Activated CD4-positive, CD25-positive, alpha-beta regulatory T cell (primary cell): ENCODE measurements at places on chromosomes 4 and X.

GRCh38 chr4:165332502-165332901, 5.0 kb downstream of the MSMO1 start:
- no peak for DNase-seq

DNA sequence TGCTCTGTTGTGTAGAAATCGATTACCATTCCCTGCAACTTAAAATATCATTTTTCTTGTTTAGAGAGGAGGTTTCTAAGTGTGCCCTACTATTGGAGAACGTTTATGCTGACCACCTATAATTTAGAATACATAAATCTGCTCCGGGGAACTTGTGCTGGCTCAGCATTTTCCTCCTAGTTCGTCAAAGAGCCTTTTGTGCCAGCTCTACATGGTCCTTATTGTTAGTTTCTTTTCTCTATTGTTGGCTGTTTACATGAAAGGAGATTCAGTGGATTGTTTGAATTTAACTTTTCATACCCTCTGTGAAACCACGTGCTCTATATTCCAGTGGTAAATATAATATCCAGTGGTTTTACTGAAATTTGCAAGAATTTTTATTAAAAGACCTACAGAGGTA, 53.4 kb upstream of the ATP8A1 start:
- no peak for DNase-seq

GRCh38 chr4:106022454-106022853, 127.2 kb downstream of the NPNT start:
- no peak for DNase-seq

- no peak for DNase-seq
These were observed 119.1 kb upstream of the ETNPPL start for GRCh38 chr4:108881986-108882385.

GRCh38 chrX:138775517-138775916, 64.0 kb upstream of the FGF13 start:
- DNase-seq: no peak

DNA sequence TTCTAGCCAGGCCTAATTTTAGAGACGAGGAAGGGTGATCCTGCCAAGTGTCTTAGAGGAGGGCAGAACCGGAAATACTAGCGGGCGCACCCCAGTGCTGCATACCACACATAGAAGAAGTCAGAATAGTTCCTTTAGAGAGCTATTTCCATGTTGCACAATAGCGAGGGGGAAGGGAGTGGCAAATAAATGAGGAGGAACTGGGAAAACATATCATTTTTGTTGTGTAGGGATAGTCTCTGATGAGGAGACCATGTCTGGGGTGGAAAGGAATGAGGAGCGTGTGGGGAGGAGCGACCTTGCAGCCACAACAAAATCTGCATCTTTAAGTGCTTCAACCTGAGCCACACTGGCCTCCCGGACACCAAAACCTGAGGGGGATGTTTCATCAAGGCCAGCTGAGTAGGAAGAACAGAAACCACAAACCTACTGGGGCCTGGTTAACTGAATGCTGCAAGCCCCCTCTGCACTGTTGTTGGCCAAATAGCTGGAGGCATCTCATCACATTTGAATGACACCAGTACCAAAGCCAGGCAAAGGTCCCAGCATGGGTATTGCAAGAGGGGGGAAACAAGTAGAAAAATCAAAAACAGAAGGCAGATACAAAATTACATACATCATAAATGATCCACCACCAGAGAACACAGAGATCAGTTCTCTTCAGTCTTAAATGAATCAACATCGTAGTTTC, 26.7 kb upstream of the C1QTNF7 start:
- DNase-seq: no peak

GRCh38 chr4:186297013-186297645, 31.1 kb downstream of the F11 start:
- DNase-seq: no peak

- no peak for DNase-seq
These were observed 51.2 kb upstream of the C1QTNF7 start for GRCh38 chr4:15376594-15376993.

DNA sequence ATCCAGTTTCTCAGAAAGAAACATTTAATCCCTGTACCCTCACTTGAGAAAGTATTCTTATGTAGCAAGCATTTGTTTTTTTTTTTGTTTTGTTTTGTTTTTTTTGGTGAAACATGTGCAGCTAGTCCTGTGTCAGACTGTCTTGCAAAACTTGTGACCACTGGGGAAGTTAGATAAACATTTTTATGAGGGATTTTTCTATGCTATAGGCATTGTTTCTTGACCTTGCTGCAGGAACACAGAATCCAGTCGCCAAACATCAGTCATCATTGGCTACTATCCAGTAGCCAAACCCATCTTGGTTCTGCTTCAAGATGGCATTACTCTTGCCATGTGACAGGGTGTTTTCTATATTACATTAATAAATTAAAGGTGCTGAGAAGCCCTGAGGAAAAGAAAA, 7.7 kb upstream of the MAPK10 start:
- no peak for DNase-seq

DNA sequence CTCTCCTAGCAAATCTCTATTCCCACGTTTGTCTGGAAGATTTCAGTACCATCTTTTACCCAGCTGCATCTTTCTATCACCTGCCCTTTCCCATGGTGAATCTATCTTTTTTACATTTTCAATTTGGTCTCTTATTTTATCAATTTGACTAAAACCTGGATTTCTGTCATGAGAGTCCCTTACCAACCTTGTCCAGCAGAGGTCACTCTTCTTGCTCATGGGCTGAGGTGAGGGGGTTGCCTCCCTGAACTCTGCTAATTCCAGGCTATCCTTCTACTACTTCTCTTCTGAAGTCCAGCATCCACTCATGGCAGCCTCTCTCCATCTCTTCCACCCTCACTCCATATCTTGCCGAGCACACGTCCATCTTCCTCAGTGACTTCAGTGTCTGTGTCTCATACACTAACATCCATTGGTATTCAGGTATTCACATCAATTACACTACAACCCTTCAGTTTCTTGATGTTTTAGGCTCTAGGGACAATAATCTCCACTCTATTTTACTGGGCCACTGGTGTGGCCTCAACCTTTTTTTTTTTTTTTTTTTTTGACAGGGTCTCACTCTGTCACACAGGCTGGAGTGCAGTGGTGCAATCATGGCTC, 17.8 kb upstream of the ZNF827 start:
- no peak for DNase-seq

DNA sequence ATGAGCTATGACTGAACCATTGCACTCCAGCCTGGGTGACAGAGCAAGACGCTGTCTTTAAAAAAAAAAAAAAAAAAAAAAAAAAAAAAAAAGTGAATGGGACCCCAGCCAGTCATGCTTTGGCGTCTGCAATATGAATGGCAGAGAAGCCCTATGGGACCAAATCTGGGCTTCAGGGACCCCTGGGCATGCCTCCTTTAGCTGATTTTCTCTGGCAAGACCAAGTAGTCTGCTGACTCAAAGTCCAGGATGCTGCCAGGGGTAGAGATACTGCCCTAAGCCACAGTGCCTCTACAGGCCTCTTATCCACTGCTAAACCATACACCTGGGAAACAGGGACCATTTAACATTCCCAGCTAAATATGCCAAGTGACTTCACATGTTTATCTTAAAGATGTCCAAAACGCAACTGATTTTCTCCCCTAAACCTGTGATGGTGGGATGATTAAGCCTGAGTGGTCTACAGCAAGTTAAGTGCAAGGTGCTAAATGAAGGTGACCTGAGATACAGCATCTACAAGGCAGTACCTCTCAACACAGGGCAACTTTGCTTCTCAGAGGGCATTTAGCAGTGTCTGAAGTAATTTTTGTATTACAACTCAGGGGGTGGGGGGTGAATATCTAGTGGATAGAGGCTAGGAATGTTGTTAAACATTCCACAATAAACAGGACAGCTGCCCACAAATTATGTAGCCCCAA, 5.8 kb downstream of the RPS4X start:
- no peak for DNase-seq

DNA sequence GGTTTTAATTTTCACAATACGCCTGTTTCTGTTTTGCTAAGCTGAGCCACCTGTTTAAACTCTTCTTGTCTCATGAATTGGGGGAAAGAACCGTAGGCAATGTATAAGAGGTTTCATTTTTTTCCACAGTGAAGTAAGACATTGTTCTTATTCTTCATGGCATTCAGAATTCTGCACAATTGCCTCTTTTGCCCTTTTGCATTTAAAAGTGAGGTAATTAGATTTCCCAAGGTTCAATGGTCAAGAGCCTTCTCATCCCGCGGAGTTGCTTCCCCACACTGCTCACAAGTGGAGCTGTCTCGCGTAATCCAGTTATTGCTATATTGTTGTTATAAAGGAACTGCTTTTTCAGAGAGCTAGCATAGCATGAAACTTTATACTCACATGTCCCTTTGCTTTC, 90.9 kb upstream of the SPRY1 start:
- DNase-seq: no peak

- no peak for DNase-seq
These were observed 118.8 kb downstream of the GATB start for GRCh38 chr4:151641983-151642382.

DNA sequence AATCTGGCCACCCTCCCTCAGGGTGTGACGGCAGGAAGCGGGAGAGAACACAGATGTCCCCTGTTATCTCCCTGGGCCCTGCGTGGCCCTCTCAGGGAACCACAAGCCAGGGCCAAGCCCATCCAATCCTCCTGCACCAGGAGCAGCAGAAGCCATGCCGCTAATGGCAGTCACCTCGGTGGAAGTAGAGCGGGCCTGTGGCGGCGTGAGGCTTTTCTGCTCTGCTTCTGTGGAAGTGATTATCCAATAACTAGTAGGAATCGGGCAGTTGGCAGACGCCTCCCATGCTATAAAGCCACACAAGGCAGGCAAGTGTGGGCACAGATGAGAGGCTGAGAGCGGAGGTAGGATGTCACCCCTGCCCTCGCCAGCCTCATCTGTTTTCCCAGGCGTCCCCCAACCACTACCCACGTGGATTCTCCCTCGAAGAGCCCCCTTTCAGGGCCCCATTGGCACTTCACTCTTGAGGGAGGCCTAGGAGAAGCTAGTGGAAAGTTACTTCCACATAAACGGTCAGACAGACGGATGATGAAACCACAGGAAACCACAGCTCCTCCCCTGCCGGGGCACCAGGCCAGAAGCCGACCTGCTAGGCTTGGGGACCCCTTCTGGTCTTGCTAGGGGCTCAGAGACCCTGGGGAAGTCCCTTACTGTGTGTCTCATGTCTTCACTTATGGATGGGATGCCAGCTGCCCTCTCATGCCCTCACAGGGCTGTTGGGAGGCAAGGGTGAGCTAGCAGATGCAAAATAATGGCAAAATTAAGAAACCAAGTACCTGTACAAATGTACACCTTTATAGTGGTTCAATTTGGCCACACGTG, 18.8 kb upstream of the TMSB4X start:
- DNase-seq: peak; percentile 3

DNA sequence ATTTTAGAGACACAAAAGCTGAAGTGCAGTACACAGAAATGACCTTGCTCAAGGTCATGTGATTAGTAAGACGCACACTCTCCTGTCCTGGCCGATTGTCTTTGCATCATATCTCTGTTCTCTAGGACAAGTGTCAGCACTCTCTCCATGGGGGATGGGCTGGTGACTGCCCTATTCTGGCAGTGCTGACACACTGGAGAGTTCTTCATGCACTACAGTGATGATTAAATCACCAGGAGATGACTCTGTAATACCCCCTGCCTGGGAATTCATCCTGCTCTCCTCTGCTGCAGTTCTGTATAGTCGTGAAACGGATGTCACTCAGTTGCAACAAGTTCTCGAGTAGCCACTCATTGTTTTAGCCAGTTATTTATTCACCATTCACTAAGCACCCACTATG, 5.3 kb upstream of the SHISA3 start:
- DNase-seq: no peak

- no peak for DNase-seq
These were observed 62.2 kb downstream of the ANXA3 start for GRCh38 chr4:78613522-78614321.

DNA sequence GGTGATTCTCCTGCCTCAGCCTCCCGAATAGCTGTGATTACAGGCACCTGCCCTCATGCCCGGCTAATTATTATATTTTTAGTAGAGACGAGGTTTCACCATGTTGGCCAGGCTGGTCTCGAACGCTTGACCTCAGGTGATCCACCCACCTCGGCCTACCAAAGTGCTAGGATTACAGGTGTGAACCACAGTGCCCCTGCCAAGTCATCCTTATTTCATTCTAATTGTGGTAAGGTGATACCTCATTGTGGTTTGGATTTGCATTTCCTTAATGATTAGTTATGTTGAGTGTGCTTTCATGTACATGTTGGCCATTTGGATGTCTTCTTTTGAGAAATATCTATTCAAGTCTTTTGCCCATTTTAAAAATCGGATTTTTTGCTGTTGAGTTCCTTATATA, 93.0 kb downstream of the USP9X start:
- DNase-seq: no peak

GRCh38 chrX:13334491-13334890, 14.6 kb upstream of the ATXN3L start:
- DNase-seq: no peak

GRCh38 chr4:97394653-97395052, 748.6 kb downstream of the STPG2 start:
- DNase-seq: no peak

DNA sequence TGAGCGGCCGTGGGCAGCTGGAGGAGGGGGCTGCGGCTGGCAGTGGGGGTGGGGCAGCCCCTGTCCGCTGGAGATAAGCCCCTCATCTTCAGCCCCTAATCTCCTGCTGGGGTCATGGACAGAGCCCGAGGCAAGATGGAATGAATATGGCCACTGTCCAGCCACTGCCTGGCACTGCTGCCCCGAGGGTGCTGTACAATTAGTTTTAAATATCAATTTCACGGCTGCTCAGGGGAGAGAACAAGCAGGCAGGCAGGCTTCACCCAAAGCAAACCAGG, 64.1 kb upstream of the NKX1-1 start:
- no peak for DNase-seq

GRCh38 chrX:153245288-153245731, 66.2 kb downstream of the MAGEA1 start:
- no peak for DNase-seq

DNA sequence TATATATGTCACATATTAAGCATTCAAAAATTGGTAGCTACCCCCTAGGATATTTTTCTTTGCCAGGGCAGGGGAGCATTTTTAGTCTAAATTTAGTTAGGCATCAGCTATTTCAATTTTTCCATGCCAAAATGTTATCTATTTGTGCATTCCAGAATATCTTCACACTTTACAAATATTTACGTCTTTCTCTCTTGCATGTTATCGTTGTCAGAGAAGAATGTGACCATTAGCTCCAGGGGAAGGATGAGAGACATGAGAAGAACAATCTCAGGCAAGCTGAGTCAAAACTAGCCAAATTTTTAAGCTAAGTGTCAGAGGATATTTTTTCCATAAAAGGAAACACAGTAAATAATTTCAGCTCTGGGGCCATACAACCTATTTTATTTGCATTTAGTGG, 885.0 kb upstream of the EPHA5 start:
- DNase-seq: no peak

DNA sequence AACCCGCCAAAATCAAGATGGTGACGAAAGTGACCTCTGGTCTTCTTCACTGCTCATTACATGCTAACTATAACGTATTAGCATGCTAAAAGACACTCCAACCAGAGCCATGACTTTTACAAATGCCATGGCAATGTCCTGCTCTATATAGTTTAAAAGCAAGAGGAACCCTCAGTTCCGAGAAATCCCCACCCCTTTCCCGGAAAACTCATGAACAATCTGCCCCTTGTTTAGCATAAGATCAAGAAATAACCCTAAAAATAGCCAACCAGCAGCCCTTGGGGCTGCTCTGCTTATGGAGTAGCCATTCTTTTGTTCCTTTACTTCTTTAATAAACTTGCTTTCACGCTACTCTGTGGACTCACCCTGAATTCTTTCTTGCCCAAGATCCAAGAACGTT, 463.5 kb upstream of the FAM241A start:
- no peak for DNase-seq

- DNase-seq: no peak
These were observed 779 bp downstream of the GABRQ start for GRCh38 chrX:152638443-152638904.
